H9 (cell line): ENCODE measurements at places on chromosomes 3 and 15. TPM values are rescaled to one million over a fixed set of nuclear protein-coding genes. Genes with fewer than 3 reads are reported as not detected.
A peak's percentile ranks its signal among the peaks of the same experiment; 100 is the strongest.

GRCh38 chr3:78974181-78974790, 793.5 kb downstream of the ROBO1 start:
- H3K27ac ChIP-seq = no peak overlapping the region
- H3K4me3 ChIP-seq = no peak overlapping the region
- no peaks in the 10 kb centered on the region for H3K27me3 ChIP-seq
- DNase-seq = no peak

DNA sequence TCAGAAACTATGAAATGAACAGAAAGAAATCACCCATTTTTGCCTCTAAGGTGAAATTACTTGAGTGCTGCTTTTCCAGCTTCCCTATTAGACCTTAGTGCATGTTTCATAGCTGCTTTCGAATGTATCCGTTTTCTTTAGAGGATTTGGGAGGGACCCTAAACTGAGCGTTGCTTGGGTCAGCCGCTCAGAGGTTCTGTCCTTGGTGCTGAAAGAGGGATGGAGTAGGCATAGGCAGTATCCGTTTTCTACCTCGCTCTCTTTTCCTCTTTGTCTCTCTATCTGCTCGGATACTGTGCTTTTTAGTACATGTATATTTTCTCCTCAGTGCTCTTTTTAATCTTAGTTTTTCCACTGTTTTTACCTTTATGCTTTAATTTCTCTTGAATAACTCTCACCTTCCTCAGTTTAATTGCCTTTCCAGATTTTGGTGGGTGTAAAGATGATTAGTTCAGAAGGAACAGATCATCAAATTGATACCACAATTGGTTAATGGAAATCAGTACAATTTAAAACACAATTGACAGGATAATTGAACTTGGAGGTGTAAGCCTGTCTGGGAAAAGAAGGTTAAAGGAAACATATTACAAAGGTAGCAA, at the start of gene DRD3:
Gene DRD3 (minus strand): TSS at position 283 of the 599 bp plus-strand sequence. CDS start 7,060 bp downstream, outside the sequence.
- peaks cover 6% of the 10 kb centered on the region; the same call in 1 of the 2 replicates for H3K4me1 ChIP-seq
- DNase-seq = peak; percentile 62
- H3K27me3 ChIP-seq = no peaks in the 10 kb centered on the region

DNA sequence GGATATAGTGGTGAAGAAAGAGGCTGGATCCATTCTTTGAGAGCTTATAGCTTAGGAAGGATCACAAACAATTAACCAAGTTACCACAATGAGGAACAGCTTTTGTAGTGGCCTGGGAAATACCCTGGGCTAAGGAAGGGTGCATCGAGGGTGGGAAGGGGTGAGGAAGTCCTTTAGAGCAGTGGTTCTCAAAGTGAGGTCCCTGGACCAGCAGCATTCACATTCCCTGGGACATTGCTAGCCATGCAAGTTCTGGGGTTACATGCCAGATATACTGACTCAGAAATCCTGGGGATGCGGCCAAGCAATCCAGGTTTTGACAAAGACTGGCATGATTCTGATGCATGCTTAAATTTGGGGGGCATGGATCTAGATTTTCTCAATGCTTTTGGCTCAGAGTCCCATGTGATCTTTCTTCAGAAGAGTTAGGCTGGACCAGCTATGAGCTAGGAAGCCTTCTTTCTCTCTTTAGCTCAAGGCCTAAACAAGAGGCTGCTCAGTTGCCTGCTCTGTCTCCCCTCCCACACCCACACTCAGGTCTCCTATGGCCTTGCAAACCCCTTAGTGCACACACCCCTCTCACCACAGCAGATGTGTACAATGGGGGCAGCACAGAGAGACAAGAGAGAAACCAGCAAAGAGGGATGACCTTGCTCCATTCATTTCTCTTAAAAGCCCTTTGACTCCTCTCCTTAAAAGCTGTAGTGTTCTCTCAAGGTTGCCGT, 1.8 kb upstream of the CCR1 start:
- no peak overlapping the region for H3K27ac ChIP-seq
- no peak for DNase-seq
- no peaks in the 10 kb centered on the region for H3K27me3 ChIP-seq
- 0 out of 2 replicates have a peak, but pooled peaks cover 2% of the 10 kb centered on the region for H3K4me1 ChIP-seq
- H3K36me3 ChIP-seq = no peaks in the 10 kb centered on the region

POTEB gene
- not detected in 2 replicates for total RNA-seq

GRCh38 chr3:170108955-170109354, 71.2 kb downstream of the GPR160 start:
- H3K27ac ChIP-seq = no peak overlapping the region
- peaks cover 4% of the 10 kb centered on the region; the same call in 1 of the 2 replicates for H3K4me1 ChIP-seq
- H3K36me3 ChIP-seq = peaks cover 4% of the 10 kb centered on the region; the same call in 1 of the 3 replicates
- no peak for DNase-seq

DNA sequence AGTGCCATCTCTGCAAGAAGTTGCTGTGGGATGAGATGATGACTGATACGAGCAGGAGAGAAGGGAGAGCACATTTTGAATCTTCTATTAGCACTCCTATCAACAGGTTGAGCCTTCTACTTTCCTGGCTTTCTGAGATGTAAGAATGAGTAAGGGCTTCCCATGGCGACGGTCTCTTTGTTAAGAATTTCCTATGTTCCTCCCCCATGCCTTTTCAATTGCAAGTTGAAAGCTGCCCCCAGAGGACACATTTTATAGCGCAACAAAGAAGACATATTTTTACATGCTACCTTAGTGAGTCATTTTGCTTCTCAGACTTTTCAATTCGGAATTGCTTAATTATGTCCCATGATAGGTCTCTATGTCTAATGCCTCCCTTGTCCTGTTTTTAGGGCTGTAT, 71.3 kb upstream of the LRTM1 start:
- H3K27ac ChIP-seq = no peak overlapping the region
- H3K4me1 ChIP-seq = peaks cover 12% of the 10 kb centered on the region
- H3K36me3 ChIP-seq = peaks cover 6% of the 10 kb centered on the region; the same call in 1 of the 2 replicates
- no peak overlapping the region; the same call in 2 of the 3 replicates for H3K4me3 ChIP-seq
- peak; percentile 60 for DNase-seq

GRCh38 chr3:104126463-104126862, 1240.2 kb upstream of the ALCAM start:
- peak; percentile 36 for DNase-seq
- no peak overlapping the region for H3K4me3 ChIP-seq
- H3K4me1 ChIP-seq = no peaks in the 10 kb centered on the region
- H3K36me3 ChIP-seq = no peaks in the 10 kb centered on the region
- no peaks in the 10 kb centered on the region for H3K27me3 ChIP-seq

DNA sequence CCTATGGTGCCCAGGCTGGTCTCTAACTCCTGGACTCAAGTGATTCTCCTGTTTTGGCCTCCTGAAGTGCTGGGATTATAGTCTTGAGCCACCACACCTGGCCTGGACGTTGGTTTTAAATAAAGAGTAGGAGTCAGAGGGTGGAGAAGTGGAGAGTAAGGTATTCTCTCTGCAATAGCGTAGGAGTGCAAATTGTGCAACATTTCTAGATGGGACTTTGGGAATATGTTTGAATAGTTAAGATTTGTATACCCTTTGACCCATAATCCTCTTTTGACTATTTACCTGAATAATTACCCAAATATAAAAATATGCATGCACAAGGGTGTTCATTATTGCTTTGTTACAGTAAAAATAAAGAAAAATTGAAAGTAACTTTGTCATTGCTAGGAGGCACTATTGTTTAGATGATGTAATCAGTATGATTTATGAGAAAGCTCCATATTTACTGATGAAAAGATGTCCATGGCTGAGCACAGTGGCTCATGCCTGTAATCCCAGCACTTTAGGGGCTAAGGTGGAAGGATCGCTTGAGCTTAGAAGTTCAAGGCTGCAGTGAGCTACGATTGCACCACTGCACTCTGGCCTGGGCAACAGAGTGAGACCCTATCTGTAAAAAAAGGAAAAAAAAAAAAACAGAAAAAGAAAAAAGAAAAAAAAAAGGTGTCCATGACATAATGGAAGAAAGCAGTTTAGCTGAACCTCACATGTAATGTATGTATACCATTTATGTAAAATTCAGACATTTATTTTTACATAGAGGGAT, 15.1 kb upstream of the XYLB start:
- H3K4me3 ChIP-seq = no peak overlapping the region
- H3K4me1 ChIP-seq = no peaks in the 10 kb centered on the region
- H3K27ac ChIP-seq = no peak overlapping the region
- H3K27me3 ChIP-seq = no peaks in the 10 kb centered on the region
- no peak for DNase-seq

DNA sequence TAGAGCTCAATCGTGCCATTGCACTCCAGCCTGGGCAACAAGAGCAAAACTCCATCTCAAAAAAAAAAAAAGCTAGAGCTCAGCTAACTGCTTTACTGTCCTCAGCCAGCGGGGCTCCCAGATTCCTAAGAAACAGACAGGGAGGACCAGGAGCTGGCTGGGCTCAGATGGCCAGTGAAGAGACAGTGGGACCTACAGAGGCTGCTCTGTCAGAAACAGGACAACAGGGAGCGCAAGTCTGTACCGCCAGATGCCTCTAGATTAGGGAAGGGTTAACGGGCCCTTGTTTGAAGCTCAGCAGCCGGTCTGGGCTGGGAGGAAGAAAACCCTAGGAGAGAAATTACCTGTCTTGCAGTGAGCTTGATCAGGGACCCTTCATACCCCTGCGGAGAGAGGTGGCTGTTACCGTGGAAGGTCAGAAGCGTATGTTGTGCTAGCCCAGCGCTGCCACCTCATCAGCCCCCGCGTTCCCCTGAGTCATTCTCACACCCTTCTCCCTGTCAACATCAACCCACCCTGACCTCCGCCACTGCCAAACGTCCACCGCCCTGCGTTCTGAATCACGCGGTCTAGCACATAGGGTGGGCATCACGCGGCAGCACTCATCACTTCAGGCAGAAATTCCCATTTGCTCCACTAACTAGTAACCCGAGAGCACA, 25.3 kb downstream of the RBPMS2 start:
- no peaks in the 10 kb centered on the region; the same call in 1 of the 2 replicates for H3K4me1 ChIP-seq
- peak; percentile 84 for DNase-seq

- no peak overlapping the region for H3K4me3 ChIP-seq
- peaks cover 8% of the 10 kb centered on the region for H3K36me3 ChIP-seq
- no peak for DNase-seq
Measured at GRCh38 chr15:36221992-36222391, 357.4 kb upstream of the CDIN1 start.

- H3K4me3 ChIP-seq = no peak overlapping the region
- no peaks in the 10 kb centered on the region; the same call in none of the 2 replicates for H3K4me1 ChIP-seq
- H3K27me3 ChIP-seq = no peaks in the 10 kb centered on the region
- no peak overlapping the region for H3K27ac ChIP-seq
- peaks cover 9% of the 10 kb centered on the region; the same call in 2 of the 3 replicates for H3K36me3 ChIP-seq
Measured at GRCh38 chr3:122497425-122497824, 17.3 kb downstream of the KPNA1 start.

CYP19A1 gene
- not detected in 2 replicates for total RNA-seq

TICRR gene
- total RNA-seq = 26.0 TPM in 2 replicates

- H3K36me3 ChIP-seq = peaks cover 9% of the 10 kb centered on the region; the same call in 2 of the 3 replicates
- no peaks in the 10 kb centered on the region for H3K4me1 ChIP-seq
- DNase-seq = no peak
Measured at GRCh38 chr15:60426870-60427508, 29.2 kb upstream of the ANXA2 start.

GP5 gene
- not detected in 2 replicates for total RNA-seq

PPM1L gene
- total RNA-seq = 7.3 and 7.9 TPM in 2 replicates

GRCh38 chr3:147886879-147887278, 477.7 kb downstream of the ZIC1 start:
- no peaks in the 10 kb centered on the region for H3K27me3 ChIP-seq
- no peaks in the 10 kb centered on the region for H3K4me1 ChIP-seq
- no peak overlapping the region for H3K27ac ChIP-seq
- no peak overlapping the region for H3K4me3 ChIP-seq

- no peak overlapping the region for H3K4me3 ChIP-seq
- H3K4me1 ChIP-seq = no peaks in the 10 kb centered on the region; the same call in 1 of the 2 replicates
- DNase-seq = no peak
- no peak overlapping the region for H3K27ac ChIP-seq
Measured at GRCh38 chr3:99940350-99940749, 122.7 kb downstream of the CMSS1 start.

GAP43 gene
- 12.8 and 14.1 TPM in 2 replicates for total RNA-seq

DNA sequence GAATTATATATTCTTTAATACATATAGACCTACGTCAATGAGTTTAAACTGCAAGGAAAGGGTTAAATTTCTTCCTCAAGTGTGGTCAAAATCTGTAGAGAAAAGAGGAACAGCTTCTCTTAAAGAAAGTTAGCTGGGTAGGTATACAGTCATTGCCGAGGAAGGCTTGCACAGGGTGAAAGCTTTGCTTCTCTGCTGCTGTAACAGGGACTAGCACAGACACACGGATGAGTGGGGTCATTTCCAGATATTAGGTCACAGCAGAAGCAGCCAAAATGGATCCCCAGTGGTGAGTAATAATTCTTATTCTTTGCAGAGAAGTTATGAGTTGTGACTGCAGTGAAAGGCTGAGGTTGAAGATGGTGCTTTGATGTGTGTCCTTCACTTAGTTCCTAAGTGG, at the start of gene CD86:
Gene CD86 (plus strand): TSS at position 148 of the 400 bp plus-strand sequence. CDS start 128 bp downstream, at position 276.
- no peak for DNase-seq
- no peak within 1 kb of the TSS for H3K4me3 ChIP-seq
- no peaks in the 10 kb centered on the region; the same call in 1 of the 2 replicates for H3K4me1 ChIP-seq
- no peak within 1 kb of the TSS for H3K27ac ChIP-seq

GRCh38 chr15:73504885-73505284, 61.9 kb downstream of the REC114 start:
- DNase-seq = no peak
- H3K4me1 ChIP-seq = no peaks in the 10 kb centered on the region
- no peak overlapping the region for H3K27ac ChIP-seq
- no peaks in the 10 kb centered on the region for H3K36me3 ChIP-seq

GRCh38 chr3:71415681-71416122, 167.8 kb downstream of the FOXP1 start:
- H3K4me3 ChIP-seq = no peak overlapping the region
- H3K27ac ChIP-seq = no peak overlapping the region
- H3K27me3 ChIP-seq = no peaks in the 10 kb centered on the region
- no peak for DNase-seq

DNA sequence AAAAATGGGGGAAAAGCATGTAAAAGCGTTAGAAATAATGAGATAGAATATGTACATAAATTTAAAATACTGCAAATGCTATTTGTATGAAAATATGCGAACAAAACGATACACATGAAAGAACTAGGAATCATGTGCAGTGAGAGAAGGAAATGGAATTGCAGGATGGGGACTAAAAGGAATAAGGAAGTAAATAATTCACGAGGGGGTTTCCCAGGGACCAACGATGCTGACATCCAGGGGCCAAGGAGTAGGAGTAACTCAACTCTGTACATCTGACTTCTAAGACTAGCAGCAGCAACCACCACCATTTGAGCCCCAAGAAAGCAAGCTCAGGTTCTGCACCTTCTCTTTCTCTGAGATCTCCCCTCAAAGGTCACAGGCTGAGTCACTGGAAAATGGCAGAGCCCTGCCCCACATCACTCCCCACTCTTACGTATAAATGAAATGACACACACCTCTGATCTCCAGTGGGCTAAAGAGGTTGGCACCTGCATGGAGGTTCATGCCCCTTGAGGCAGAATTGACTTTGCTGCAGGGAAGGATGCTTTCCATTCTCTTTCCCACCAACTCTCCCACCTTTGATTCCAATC, 100.0 kb upstream of the DLG1 start:
- H3K27ac ChIP-seq = no peak overlapping the region
- no peak overlapping the region for H3K4me3 ChIP-seq
- no peaks in the 10 kb centered on the region; the same call in 1 of the 2 replicates for H3K27me3 ChIP-seq

NRROS gene
- 2.8 and 4.0 TPM in 2 replicates for total RNA-seq
